ENCODE measurements at places on chromosomes 2 and 18.
A peak's percentile ranks its signal among the peaks of the same experiment; 100 is the strongest.

- DNase-seq: no peak
These were observed 252.5 kb upstream of the SP5 start for GRCh38 chr2:170462433-170463205.

GRCh38 chr18:6355789-6356589 lies 58.7 kb downstream of the L3MBTL4 start:
- no peak for DNase-seq

- no peak for DNase-seq
These were observed 49.8 kb downstream of the ZC3H15 start for GRCh38 chr2:186535861-186536260.

DNA sequence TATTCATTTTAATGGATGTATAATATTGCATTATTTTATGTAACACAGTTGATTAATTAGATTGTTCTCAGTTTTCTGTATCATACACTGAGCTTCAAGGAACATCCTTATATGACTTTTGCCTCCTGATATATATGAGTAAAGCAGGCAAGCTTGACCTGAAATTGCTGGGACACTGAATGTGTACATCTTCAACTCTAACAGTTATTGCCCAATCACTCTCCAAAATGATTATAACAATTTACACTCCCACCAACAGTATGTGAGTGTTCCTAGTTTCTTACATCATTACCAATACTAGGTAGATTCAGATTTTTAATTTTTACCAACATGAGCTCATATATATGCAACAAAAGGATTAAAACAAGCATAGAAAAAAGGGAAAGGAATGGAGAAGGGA lies 379.4 kb downstream of the SETBP1 start:
- DNase-seq: no peak

- DNase-seq: no peak
These were observed 12.8 kb upstream of the ONECUT2 start for GRCh38 chr18:57422313-57422872.

- DNase-seq: no peak
These were observed 334.3 kb downstream of the CLIP4 start for GRCh38 chr2:29449499-29449898.

GRCh38 chr2:2825516-2826208 lies 494.6 kb upstream of the MYT1L start:
- DNase-seq: no peak

DNA sequence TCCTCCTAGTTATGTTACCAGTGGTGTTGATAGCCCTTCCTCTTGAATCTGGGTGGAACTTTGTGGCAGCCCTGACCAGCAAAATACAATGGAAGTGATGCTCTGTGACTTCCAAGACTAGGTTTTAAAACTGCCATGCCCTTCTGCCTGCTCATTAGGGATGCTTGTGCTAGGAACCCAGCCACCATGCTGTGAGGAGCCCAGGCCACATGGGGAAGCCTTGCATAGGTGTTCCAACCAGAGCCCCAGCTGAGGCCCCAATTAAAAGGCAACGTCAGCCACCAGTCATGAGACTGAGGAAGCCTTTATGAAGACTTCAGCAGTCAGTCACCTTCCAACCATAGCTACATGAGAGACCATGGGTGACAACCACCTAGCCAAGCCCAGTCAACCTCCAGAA lies 14.0 kb upstream of the MAPRE2 start:
- no peak for DNase-seq

GRCh38 chr2:128805237-128805636 lies 486.6 kb upstream of the HS6ST1 start:
- no peak for DNase-seq

DNA sequence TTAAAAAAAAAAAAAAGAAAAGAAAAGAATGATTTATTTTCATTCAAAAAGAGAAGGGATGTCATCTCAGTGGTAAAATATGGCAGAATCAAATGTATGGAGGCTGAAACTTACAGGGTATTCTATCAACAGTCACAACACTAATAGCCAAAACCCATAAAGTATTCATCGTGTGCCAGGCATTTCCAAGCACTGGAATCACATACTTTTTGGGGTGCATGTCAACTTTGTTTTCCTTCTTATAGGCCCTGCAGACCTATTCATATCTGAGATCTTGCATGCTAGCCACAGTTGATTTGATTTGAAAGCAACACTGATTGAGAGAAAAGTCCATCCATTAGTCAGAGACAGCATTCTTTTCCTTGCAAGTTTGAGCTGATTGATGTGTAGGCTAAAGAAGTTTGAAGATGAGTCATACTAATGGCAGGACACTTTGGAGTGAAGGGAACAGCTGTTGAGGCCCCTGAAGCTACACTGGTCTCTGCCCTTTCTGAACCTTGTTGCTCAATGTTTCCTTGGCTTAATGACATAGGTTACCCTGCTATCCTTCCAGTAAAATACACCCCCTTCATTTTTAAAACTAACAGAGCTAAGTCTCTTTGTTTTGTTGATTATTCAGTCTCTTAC lies 22.0 kb downstream of the KATNAL2 start:
- no peak for DNase-seq

GRCh38 chr18:66727991-66728390 lies 124.1 kb upstream of the CDH19 start:
- no peak for DNase-seq

DNA sequence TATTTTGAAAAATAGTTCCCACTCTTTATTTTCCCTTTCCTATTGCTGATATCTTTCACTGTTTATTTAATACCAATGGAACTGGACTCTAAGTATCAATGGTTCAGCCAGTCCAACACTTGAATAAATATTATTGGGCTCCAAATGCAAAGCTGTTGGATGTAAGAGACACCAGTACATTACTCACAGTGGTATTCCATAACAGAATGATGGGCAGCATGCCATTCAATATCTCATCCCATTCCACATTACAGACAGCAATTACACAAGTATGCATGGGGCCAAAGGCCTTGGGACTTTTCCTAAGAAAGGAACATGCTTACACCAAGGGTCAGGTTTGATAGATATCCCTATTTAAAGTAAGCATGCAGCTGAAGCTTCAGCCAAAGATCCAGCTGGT lies 231.9 kb downstream of the RND3 start:
- no peak for DNase-seq

GRCh38 chr2:120899771-120900170 lies 164.1 kb downstream of the GLI2 start:
- DNase-seq: no peak

GRCh38 chr18:12703096-12703567 lies 290 bp downstream of the PSMG2 start:
- no peak for DNase-seq

GRCh38 chr2:29921560-29921915 lies at the start of gene ALK:
Gene ALK (minus strand): TSS chr2:29921586. CDS start chr2:29920659, 927 bp downstream.
- peak; percentile 11 for DNase-seq

GRCh38 chr2:29074411-29074810 lies at the start of gene PCARE:
Gene PCARE (minus strand): TSS chr2:29074523. CDS start chr2:29074261, 262 bp downstream.
- DNase-seq: no peak

GRCh38 chr2:69997015-69997830 lies 35.8 kb upstream of the ASPRV1 start:
- DNase-seq: no peak

DNA sequence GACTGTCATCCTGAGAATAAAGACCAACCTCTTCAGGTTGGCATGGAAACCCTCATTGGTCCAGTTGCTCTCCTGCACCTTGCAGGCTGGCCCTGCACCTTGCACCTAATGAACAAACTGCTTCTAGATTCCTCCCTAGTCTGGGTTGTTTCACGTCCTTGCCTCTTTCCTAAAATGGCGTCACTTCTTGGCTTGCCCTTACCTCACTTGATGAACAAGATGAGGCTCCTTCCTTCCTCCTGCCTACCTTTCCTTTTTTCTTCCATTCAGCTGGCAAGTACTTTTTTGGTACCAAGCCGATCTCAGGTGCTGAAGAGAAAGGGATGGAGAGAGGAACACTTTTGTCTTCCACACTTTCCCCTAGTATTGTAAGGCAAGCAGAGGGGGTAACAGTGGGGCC lies 74.5 kb downstream of the MYCN start:
- no peak for DNase-seq

GRCh38 chr2:227595797-227596196 lies 2.9 kb upstream of the SCYGR2 start:
- no peak for DNase-seq

DNA sequence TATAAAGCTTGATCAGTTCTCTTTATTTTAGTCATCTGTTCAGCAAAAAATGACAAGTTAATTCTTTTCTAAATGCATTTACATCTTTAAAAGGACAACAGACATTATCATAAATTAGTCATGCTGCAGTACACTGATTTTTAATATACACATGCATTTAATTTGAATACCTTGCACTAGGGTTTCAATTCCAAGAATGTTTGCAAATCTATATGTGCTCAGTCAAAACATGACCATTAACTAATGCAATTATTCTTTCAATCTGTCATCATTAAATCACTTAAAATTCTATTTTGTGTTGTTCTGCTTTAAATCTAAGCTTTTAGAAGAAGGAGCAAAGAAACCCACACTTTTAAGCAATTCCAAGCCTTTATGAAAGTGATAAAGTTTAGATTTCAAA lies 342.6 kb downstream of the THSD7B start:
- no peak for DNase-seq

GRCh38 chr2:5121642-5122041 lies 570.5 kb upstream of the SOX11 start:
- no peak for DNase-seq

- no peak for DNase-seq
These were observed 11.0 kb downstream of the SIGLEC15 start for GRCh38 chr18:45836242-45837205.

Data from stimulated activated CD4-positive, alpha-beta T cell treated with anti-CD3 and anti-CD28 coated beads, Interleukin-1b, Interleukin-23, amount 100 ng/mL, for 4 hours (primary cell).